A549 (cell line): ENCODE measurements at places on chromosomes 2 and 18.

DNA sequence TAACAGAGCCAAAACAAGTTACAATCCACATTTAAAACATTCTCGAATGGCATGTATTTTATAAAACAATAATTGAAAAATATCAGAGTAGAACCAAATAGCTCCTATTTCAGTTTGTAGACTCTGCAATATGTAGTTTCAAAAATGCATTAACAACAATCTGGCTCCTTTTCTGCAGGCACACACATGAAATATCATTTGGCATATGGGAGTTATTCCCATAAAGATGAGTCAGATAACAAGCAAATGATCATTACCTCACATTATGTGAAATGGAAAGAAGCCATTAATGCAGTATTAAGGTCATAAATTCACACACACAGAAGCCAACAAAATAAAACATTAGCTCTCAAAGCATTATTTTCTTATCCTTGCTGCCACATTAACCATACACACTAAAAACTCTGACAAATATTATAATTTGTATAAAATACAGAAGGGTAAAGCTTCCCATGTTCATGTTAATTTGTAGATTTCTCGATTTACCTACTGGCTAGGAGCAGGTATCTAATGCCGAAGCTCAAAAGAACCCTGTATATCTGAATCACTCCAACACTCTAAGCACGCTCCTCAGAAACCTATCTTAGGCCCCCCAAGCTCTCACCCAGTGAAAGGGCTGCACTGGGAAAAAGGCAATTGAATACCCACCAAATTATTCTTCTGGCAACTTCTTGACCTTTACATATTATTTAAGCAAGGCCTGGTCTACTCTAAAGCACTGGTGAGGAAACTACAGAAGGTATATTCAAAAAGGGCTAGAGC is 13.8 kb downstream of the NBAS start:
- DNase-seq = no peak

DNA sequence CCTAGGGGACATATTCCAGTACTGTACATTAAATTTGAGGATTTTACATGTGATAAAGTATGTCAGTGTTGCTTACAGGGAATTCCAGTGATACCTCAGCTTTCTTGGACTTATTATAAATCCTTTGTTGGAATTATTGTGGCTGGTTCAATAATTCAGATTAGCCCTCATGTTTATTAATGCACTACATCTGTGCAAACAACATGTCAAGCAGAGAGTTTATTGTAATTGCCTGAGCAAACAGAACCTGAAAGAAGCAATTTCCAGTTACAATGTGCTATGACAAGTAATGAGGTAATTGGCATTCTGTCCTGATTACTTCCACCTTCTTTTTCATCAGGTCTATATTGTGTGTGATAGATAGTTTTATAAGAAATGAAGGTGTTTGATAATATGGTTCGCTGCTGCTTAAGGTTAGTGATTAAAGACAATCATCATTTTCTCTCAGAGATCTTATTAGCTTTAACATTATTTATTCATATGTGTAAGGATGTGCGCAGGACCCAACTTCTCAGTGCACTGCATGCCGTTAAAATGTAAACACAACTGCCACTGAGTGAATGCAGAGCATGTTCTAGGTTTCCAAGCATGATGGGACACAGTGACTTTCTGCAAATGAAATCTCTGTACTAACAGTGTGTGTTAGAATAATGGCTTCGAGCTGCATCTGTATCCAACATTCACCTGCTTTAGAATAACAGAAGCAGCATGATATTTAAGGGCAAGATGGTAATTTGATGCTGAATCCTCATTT is 973.7 kb upstream of the POU3F3 start:
- no peak for DNase-seq

DNA sequence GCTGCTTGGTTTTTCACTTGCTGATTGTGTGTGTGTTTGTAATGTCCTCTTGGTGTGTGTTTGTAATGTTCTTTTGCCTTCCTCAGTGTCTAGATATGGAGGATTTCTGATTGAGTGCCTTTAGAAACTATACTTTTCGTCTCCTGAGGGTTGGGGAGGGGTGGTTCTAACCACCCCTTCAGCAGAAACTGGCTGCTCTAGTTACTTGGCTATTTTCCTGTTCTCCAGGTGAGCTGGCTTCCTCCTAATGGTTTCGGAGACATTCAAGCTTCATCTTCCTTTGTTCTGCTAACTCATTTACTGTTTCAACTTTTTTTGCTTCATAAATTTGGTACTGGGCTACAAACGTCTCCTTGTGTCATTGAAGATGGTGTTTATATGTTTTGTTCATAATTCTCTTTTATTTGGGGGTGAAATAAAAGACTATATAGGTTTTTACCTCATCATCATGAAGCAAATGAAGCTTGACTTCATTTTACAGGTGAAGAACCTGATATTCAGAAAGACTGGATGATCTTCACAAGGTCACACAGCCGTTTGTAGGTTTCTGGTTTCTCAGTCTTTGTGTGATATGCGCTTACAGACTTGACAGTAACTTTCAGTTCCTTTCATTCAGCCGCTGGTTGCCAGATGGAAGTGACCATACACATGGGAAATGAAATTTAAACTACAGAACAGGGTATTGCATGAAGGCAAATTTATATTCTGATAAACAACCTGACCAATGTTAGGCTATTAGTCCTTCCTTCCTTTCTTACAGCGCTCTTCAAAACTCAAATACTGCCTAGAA is 238.5 kb downstream of the GALR1 start:
- no peak for DNase-seq

GRCh38 chr2:161710131-161710915 is 86.1 kb downstream of the SLC4A10 start:
- no peak for DNase-seq

- no peak for DNase-seq
These were observed 197 bp downstream of the GDF7 start for GRCh38 chr2:20667151-20667530.

- DNase-seq = no peak
These were observed 477.7 kb upstream of the HS6ST1 start for GRCh38 chr2:128796321-128796720.

DNA sequence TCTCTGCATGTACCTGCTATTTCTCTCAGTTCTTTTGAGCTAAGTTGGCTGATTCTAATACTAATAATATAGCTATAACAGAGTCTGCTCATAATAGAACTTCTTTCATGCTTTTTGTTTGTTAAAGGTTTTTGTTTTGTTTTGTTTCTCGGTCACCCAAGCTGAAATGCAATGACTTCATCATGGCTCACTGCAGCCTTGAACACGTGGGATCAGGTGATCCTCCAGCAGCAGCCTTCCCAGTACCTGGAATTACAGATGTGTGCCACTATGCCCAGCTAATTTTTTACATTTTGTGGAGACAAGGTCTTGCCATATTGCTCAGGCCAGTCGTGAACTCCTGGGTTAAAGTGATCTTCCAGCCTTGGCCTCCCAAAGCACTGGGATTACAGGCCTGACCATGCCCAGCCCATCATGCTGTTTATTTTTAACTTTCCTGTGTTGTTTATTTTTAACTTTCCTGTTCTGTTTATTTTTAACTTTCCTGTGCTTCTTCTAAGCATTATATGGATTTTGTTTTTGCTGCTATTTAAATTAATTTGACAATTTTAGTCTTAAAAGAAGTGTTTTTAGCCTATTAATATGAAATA is 763.8 kb upstream of the CDH7 start:
- no peak for DNase-seq

- no peak for DNase-seq
These were observed 1109.7 kb downstream of the LRP1B start for GRCh38 chr2:141021109-141021508.

GRCh38 chr2:157359628-157360027 is 34.0 kb upstream of the ERMN start:
- no peak for DNase-seq

DNA sequence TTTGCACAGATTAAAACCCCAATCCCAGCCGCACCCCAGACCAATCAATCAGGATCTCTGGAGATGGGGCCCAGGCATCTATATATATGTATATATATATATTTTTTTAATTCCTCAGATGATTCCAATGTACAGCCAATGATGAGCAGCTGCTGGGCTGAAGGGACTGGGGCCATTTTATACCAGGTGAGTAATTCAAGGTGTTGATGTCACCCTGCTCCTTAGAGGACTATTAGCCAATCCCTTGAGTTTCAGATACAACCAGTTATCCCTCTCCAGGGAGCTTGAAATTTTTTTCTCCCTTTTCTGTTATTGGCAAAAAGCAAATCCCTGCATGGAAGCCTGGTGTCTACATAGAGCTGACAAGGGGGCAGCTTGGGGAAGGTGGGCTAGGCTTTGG is 59.8 kb downstream of the MCFD2 start:
- no peak for DNase-seq

DNA sequence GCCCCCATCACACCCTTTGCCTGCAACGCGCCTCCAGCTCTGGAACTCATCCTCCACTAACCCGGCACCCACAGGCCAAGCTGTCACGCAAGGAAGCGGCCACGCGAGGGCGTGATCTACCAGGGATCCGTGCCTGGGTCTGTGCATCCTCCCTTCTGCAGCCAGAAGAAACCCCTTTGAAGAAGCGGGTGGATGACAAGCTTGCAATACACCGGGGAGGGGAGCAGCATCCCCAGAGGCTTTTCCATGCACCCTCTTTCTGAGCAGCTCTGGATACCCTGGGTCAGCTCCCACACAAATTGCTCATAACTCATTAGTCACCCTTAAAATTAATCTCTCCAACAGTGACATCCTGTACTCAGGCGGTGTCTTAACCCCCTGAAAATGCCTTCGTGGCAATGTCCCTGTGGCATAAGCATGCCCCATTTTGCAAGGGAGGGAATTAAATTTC is 47.6 kb downstream of the PDCL3 start:
- peak; percentile 70 for DNase-seq

- no peak for DNase-seq
These were observed 821.4 kb downstream of the RNF144A start for GRCh38 chr2:7738596-7738995.

DNA sequence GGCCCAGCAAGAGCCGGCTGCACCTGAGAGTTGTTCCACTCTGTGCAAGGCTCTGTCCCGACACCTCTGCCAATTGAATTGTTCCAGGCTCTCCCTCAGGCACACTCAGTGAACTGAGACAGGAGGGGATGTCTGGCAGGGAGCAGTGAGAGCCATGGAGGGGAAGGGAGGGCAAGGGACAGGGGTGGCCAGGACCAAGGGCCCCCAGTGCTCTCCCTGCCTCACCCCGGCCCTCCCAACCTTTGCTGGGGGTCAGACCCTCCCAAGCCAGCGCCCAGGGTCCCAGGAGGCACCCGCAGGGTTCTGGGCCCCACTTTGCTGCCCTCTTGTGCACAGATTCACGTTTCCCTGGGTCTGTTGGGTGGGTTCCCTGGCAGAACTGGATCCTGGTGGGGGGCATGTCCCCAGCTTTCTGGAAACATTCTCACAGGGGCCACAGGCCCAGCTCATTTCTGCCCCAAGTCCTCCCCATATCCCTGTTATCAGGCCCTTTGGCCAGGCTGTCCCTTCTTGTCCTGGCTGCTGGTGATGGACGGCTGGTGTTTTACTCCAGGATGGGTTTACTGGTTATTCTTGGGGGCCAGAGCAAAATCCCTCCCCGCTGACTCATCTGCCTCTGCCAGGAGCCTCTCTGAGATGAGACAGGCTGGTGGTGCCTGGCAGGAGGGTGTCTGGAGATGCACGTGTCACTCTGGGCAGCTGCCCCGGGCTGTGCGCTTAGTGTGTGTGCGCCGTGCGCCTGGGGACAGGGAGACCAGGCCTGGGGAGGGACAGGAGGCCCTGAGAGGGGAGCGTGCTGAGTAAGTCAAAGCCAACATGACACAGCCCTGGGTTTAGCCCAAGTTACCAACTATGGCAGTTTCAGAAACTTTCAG is 136.5 kb upstream of the CTDP1 start:
- DNase-seq = no peak

DNA sequence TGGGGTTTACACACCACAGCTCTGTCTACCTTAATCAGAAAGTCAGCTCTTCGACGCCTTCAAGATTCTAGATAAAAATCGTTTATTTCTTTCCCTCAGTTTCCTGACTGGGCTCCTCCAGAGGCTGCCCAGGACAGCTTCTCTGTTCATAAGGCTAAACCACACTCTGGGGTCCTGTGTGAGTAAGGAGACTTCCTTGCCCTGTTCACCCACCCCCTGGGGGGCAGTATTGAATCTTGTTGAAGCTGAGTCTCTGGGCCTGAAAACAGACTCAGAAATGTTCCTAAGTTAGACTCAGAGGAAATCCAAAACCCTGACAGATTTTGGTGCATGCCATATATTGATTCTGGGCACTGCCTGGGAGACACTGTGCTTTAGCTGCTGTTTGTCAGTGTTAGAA is 43.0 kb downstream of the G6PC2 start:
- DNase-seq = no peak

DNA sequence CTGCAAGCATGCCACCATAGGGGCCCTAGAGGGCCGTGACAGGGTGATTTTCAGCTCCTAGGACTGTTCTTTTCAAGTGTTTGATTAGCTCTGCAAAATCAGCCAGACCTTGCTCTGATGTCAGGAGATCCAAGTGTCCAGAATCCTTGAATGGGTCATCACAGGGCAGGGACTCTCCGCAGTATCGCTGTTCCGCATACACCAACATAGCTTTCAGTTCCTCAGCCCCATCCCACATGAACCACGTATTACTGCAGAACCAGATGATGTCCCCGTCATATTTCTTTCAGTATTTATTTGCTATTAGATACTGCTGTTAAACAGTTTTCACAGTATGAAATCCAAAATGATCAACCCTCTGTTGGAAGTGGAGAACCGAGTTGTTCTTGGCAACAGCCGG is 46.6 kb upstream of the RFX8 start:
- no peak for DNase-seq

- no peak for DNase-seq
These were observed 466.0 kb downstream of the NR4A2 start for GRCh38 chr2:155866477-155866876.

GRCh38 chr2:84823788-84824187 is 57.1 kb downstream of the TRABD2A start:
- no peak for DNase-seq

DNA sequence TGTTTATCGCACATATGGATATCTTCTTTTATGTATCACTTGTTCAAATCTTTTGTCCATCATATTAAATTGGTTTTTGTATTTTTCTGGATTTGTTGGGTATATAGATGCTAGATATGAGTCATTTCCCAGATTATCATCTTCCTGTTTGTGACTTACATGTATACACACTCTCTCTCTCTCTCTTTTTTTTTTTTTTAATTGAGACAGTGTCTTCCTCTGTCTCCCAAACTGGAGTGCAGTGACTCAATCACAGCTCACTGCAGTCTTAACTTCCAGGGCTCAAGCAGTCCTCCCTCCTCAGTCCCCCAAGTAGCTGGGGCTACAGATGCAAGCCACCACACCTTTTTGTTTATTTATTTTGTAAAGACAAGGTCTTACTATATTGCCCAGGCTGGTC is 43.8 kb downstream of the XIRP2 start:
- DNase-seq = no peak
